ENCODE measurements at places on chromosomes 11 and 22. TPM values are rescaled to one million over a fixed set of nuclear protein-coding genes. Genes with fewer than 3 reads are reported as not detected.

DNA sequence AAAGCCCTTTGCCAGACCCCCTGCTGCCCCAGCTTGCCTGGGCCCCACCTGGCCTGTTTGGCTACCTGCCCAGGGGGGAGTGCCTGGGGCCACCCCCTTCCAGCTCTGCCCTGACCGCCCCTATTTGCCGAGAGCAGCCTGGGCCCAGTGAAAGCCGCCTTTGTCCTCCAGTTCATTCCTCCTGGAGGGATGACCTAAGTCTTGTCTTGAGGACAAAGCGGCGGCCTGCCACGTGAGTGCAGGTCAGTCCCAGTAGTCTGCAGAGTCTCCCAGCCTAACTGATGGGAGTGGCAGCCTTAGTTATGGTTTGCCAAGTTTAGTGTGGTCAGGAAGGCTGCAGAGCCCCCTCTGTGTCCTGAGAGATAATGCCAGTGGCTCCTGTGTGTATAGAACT lies 115.9 kb upstream of the CRYBB3 start:
- DNase-seq: no peak

GRCh38 chr11:47507563-47508239 lies 45.2 kb downstream of the CELF1 start:
- no peak for DNase-seq

- DNase-seq: no peak
These were observed 11.5 kb upstream of the GLYAT start for GRCh38 chr11:58742981-58743880.

DNA sequence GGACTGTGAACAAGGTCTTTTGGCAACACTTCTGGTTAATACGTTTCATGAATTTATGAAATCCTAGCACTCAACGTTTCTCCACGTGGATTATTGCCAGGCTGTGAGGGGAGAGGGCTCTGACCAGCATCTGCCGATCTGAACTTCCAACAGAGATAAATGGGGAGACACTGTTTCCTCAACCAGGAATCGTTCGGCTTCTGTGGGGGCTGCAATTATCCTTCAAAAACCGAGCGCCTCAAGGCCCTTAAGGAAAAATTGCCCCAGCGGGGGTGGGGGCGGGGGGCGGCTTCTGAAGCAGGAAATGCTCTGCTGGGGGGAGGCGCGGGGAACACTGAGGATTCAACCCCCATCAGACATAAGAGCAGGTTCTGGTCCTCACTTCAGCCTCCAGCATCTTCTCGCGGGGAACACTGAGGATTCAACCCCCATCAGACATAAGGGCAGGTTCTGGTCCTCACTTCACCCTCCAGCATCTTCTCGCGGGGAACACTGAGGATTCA lies 155.6 kb downstream of the BRD1 start:
- no peak for DNase-seq

GRCh38 chr11:79578116-79578515 lies 137.3 kb upstream of the TENM4 start:
- DNase-seq: no peak

DNA sequence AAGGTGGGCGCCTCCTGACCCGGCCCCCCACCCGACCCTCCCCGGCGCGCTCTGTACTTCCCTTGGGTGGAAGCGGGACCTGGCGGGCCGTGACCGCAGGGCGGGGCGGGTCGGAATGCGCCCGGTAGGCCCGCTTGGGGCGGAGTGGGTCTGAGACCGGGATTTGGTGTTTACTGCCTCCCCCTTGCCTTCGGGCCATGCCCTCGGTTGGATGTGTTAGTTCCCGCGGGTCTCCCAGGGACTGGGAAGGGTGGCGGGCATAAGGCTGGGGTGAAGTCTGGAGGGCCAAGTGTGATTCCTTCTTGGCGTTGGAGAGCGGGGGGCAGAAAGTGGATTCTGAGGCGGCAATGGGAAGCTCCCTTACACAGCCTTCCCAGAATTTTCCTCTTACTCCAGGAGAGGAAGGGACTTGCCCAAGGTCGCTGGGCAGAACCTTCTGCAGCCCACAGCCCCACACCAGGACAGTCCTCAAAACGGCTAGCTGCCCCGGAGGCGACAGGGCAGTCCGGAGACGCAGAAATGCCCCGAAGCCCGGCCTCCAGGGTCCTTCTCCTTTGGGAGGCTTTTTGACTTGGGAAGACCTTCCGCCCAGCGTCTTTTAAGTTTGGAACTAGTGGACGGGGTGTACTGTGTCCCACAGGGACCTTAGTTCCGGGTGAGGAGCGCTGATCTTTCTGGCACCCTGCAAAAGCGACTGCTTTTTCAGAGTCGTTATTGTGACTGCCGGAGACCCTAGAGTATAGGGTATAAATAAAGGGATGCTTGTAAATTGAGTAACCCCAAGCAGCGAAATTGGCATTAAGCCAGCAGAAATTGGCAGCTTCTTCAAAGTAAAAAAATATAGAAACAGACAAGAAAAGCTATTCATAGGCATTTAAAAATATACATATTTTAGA lies 647 bp downstream of the SWAP70 start:
- DNase-seq: peak; percentile 59

DNA sequence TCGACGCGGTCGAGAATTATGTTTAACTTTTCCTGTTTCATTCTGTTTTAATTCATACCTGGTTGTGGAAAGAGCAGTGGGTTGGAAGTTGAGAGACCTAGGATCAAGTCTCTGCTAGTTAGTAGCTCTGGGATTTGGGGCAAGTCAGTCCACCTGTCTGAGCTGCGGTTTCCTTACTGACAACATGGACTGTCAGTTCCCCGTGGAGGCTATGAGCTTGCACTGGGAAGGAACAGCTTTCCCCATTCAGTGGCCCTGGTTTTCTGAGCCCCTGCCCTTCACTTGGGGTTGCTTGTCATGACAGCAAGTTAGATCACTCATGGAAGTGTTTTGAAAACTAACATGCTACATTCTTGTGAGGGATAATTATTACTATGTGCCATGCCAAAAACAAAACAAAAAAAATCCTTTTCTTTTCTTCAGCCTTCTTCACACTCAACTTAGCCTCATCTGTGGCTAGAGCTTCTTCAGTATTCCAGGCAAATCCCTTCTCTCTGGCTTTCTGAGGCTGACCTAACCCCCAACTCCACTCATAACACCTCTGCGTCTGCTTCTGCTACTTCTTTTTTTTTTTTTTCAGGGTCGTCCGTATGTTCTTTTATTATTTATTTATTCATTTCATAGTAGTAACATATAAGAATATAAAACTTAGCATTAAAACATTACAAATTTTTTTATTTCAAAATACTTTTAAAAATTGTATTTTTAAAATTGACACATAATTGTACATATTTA lies 43.0 kb upstream of the ZBED5 start:
- no peak for DNase-seq

DNA sequence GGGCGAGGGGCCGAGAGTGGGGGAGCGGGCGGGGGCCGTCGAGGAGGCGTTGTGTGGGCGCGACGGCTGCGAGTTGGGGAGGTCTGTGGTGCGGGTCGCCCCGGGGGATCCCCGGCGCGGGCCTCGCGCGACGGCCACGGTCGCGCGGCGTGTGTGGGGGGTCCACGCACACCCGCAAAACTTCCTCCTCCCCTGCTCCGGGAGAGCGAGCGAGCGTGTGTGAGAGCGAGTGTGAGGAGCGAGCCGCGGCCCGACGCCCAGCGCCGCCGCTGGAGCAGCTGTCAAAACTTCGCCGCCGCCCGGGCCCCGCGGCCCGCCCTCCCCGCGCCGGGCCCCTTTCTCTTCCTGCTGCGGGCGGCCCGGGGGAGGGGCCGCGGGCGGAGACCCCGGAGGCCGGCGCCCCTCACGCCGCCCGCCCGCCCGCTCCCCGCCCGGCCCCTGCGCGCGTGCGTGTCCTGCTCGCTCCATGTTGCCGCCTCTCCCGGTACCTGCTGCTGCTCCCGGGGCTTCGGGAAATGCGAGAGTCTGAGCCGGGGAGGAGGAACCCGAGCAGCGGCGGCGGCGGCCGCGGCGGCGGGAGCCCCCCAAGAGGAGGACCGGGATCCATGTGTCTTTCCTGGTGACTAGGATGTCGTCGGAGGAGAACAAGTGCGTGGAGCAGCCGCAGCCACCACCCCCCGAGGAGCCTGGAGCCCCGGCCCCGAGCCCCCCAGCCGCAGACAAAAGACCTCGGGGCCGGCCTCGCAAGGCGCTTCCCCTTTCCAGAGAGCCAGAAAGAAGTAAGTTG lies 9.0 kb upstream of the CCT8L2 start:
- DNase-seq: peak; percentile 26

DNA sequence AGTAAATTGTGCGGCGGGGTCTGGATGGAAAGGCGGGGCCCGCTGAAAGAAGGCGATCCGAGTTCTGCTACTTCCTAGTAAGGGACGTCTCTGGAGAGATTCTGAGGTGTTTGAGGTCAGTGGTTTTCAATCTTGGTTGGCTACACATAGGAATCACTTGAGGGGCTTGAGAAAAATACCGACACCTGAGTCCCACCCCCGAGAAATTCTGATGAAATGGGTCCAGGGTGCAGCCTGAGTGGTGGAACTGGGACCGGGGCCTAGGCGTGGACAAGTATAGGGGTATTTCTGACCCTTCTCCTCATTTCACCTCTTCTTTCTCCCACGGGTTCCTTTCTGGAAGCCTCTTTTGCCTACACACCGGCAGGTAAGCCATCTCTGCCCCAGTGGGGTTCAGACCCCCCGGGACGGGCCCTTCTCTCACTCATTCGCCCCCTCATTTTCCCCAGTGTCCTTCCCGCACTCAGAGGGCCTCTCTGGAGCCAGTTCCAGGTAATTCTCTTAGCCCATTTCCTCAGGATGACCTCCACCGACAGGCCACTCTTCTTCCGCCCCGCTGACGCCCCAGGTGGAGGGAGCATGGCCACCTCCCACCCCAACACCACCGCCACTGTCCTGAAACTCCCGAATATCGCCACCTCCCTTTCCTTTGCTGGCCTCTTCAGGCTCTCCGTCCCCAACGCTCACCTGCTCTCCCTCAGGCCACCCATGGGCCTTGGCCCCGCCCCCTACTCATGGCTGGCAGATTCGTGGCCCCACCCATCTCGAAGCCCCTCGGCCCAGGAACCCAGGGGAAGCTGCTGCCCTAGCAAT lies 11.8 kb downstream of the ROBO3 start:
- DNase-seq: no peak

DNA sequence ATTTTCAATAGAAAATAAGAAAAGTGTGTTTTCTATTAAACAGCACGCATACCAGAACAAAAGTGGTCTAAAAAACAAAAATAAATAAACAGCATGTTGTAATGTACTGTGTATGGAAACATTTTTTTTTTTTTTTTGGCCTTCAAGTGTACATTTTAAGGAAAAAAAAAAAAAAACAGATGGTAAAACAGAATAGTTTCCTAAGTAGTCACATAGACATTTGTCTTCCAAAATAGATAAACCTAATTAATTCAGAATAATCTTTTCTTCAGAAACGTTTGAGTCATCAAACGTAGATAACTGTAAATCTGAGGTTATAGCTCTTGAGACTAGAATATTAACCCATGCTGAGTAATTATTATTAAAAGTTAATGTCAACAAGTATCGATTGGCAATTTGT lies 396 bp upstream of the CFAP300 start:
- DNase-seq: no peak

- DNase-seq: no peak
These were observed 31.8 kb downstream of the USP35 start for GRCh38 chr11:78220218-78221157.

DNA sequence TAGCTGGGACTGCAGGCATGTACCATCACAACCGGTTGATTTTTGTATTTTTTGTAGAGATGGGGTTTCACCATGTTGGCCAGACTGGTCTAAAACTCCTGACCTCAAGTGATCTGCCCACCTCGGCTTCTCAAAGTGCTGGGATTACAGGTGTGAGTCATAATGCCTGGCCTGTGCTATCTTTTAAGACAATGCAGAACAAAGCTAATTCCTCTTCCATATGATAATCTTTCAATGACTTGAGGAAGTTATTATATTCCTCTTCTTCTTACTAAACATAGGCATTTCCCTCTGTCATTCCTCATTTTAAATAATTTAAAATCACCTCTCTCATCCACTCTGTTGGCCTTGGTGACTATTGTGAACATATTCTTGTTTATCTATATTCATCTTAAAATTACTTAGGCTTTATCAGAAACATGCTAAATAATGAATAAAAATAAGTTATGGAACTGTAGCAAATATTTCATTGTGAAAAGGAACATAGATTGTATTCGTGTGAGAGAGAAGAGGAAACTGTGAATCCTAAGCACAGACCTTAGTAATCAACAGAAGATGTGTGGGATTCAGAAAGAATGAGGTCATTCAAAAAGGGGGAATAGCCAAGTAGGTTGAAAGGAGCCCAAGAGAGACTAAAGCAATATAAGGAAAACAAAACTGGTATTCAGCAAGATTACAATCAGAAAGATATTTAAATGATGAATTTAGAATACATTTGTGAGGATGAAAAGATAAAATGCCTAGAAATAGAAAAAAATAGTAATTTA lies 269.4 kb downstream of the TTC28 start:
- no peak for DNase-seq

GRCh38 chr11:64090806-64091516 lies 55.2 kb downstream of the FLRT1 start:
- DNase-seq: no peak

GRCh38 chr11:73259406-73260126 lies 12.6 kb upstream of the P2RY6 start:
- no peak for DNase-seq

- no peak for DNase-seq
These were observed 252.3 kb downstream of the KIRREL3 start for GRCh38 chr11:126748100-126748791.

DNA sequence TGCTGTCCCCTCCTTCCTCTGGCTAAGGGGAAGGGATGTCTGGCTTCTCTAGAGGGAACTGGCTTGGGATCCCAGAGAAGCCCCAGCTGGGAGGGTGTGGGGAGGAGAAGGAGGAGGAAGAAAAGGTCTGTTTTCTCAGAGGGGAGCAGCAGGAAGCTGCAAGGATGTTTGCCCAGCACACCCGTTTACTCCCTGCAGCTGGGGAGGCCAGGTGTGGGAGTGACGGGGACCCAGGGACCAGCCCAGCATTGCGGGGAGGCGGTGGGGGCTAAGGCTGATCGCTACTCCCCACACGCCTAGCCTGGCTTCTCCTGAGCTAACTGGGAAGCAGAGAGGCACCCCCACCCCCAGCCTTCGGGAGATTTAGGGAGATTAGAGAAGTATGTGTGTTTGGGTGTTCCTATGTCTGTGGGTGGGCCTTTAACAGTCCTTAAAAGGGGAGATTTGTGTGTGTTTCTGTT lies 3.9 kb downstream of the CREB3L1 start:
- no peak for DNase-seq

GRCh38 chr11:19187114-19187832 lies 14.5 kb downstream of the CSRP3 start:
- no peak for DNase-seq

GRCh38 chr22:30947816-30948454 lies 20.6 kb downstream of the MORC2 start:
- DNase-seq: no peak

Gene RIMBP3C
- total RNA-seq: not detected

Gene C1QTNF5
- 14.3 TPM for total RNA-seq

Gene CD3D
- total RNA-seq: 3.5 TPM

Gene DUSP8
- total RNA-seq: 2.9 TPM

Gene SLC43A1
- total RNA-seq: 23.4 TPM

Gene PTPN5
- total RNA-seq: 0.59 TPM

Gene FERMT3
- 17.4 TPM for total RNA-seq

Gene MYO7A
- 4.5 TPM for total RNA-seq

Gene TIMP3
- 269 TPM for total RNA-seq

Gene SAA4
- not detected for total RNA-seq

Gene MMP20
- total RNA-seq: not detected

Gene CEND1
- total RNA-seq: not detected

Data from breast epithelium (tissue), 4 donors.